ENCODE measurements at places on chromosomes 11 and 22.

DNA sequence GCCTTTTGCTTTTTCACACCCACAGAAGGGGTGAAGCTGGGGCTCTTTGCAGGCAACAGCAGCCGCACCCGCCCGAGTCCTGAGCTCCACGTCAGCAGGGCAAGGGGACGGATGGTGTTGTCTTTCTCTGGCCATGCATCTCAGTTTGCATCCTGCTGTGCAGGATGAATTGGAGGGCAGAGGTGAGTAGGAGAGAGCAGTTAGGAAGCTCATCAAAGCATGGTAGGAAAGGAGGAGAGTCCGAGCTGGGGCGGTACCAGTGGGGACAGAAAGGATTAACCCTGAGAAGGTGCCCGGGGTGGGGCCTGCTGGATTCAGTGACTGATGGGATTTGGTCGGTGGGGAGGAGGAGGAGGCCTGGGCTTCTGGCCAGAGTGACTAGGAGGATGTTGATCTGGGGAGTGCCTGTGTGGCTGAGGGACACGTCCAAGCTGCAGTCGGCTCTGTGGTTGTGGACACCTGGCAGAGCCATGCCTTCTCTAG, 14.6 kb downstream of the FAM83F start:
- DNase-seq: no peak

DNA sequence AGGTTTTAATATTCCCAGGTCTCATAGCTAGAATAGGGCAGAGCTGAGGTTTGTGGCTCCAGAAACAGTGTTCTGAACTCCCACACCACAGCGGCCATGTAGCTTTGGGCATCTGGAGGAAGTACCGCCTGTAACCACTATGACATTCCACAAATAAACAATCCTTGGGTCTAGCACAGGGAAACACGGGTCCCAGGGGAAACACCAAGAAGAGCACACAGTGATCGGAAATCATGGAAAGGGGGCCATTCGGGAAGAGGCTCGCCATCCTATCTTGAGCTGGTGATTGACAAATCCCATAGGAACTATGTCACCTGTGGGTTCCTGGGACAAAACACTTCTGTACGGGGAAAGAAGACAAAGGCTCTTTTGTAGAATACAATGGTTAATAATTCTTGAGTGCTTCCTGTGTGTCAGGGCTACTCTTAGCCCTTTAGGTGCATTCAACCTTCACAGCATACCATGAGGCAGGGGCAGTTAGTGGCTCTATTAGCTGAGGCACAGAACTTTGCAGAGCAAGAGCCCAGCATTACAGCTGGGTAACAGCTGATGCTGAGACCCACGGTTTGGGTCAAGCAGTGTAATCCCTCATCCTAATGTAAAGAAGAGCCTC, 514.2 kb downstream of the NTM start:
- DNase-seq: no peak

DNA sequence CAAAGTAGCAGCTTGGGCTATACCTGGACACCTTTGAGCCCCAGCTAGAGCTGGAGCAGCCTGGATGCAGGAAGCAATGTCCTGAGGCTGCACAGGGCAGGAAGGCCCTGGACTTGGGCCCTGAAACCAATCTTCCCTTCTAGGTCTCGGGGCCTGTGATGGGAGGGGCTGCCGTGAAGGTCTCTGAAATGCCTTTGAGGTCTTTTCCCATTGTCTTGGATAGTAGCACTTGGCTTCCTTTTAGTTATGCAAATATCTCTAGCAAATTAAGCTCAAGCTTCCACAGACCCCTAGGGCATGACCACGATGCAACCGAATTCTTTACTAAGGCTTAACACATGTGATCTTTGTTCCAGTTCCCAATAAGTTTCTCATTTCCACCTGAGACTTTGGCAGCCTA, 40.0 kb downstream of the LINC01488 start:
- DNase-seq: no peak

GRCh38 chr11:57001674-57002401, 13.1 kb downstream of the OR5AK2 start:
- no peak for DNase-seq

GRCh38 chr11:62854825-62855570, 15.6 kb upstream of the WDR74 start:
- no peak for DNase-seq

- no peak for DNase-seq
Observed at GRCh38 chr11:91773090-91773489, 451.5 kb upstream of the FAT3 start.

- peak; percentile 79 for DNase-seq
Observed at GRCh38 chr11:14357881-14358728, 878 bp downstream of the RRAS2 start.

DNA sequence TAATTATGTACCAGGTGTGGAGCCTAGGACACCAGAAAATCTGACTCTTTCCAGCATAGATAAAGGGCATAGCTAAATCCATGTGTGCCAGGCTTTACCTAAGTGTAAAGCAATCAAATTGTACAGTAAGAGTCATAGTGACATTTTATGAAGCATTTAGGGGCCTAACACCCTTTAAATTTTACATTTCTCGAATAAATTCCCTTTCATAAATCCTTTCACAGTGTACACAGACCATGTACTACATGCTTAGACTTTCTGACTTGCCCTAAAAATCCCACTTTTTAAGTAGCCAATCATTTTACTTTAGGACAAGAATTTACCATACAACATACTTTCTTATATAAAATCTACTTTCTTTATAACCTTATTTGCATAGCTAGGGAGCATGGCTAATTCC, 727.6 kb upstream of the LUZP2 start:
- no peak for DNase-seq

GRCh38 chr22:47033648-47034000, 271.2 kb downstream of the TBC1D22A start:
- DNase-seq: no peak

- DNase-seq: peak; percentile 79
Observed at GRCh38 chr11:16605389-16605893, 133.0 kb upstream of the C11orf58 start.

DNA sequence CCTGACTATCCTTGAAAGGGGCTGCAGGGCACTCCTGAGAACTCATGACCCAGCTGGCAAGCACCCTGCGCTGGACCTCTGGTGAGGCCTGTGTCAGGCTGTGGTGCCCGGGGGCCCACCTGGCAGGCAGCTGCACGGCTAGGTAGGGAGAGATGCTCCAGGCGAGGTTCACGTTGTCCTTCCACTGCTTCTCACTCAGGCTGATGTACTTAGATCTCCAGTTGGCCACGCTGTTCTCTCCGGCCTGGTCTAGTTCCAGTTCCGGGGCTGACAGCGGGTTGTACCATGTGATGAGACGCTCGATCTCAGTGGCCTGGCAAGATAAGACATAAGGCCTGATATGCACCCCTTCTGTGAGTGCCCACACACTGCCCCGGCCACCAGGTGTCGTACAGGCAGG, 44.7 kb upstream of the SERPIND1 start:
- no peak for DNase-seq

DNA sequence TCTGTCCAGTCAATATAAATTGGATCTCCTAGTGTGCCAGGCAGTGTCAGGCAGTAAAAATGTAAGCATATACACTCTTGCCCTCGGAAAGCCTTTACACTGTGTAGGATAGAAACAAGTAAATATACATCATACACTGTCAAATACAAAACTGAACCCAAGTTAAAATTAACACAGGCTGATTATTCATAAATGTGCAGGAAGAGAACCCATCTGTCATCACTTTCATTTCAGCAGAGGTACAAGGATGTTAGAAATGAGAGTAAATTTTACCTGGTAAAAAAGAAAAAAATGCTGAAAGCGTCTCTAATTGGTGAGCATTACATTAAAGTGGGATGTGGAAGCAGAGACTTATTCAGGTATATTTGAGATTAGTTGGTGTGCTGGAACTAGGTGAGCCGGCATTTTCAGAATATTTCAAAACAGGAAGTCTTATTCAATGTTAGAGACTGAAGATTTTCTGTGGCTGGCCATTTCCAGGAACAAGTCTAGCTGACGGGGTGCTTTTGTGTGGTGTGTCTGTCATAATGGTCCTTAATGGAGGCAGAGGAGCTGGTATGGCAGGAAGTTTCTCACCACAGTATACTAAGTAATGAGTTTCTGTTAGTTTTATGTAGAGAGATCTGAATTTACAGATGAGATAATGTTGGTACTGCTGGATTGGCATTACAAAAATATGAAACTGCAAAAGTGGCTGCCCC, 192.6 kb downstream of the CASP12 start:
- DNase-seq: peak; percentile 18

DNA sequence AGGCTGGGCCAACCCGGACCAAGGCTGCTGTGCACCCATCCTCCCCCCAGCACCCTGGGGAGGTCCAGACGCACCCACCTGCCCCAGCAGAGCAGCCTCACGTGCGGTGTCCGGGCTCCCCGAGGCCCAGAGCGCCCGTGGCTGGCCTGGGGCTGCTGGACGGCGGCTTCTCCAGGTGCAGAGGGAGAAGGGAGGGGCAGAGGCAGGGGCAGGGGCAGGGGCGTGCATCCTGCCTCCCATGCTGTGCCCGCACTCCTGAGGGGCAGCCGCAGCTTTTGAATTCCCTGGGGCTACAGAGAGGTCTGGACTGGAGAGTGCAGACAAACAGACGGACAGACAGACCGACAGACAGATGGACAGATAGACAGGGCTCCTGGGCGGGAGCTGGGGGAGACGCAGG, 83.6 kb upstream of the PRR5 start:
- DNase-seq: no peak

- no peak for DNase-seq
Observed at GRCh38 chr22:31271485-31271884, 20.8 kb downstream of the PIK3IP1 start.

DNA sequence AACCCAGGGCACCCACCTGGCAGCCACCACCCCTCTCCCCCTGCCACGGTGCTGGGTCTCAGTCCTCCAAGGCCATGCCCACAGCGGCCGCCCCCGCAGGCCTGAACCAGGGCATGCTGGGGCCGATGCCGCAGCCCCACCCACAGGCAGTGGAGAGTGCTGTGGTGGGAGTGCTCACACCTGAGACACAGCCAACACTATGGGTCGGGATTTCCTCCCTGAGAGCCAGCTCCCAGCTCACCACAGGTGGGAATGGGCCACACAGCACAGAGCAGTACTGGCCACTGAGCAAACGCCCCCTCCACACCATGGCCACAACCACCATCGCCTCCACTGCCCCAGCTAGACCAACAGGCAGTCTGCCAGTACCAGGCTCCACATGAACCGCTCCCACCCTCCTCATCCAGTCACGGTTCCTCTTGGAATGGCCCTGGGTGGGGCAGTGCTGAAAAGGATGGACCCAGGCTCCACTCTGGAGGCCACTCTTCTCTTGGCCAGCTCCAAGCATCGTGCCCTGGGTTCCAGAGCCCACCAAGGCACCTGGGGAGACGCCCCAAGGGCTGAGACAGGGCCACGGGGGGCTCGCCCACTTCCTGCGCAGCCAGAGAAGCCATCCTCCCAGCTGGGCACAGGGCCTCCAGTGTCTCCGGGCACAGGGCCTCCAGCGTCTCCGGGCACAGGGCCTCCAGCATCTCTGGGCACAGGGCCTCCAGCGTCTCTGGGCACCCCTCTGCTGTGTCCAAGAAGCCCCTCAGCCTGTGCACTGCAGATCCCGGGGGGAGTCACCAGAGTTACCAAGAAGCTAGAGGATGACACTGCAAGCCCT, 14.2 kb downstream of the MOB2 start:
- no peak for DNase-seq
